H54 (cell line): ENCODE measurements at places on chromosomes 12 and 14.
A peak's percentile ranks its signal among the peaks of the same experiment; 100 is the strongest.

- no peak for DNase-seq
Observed at GRCh38 chr12:124645530-124646244, 78.3 kb upstream of the NCOR2 start.

GRCh38 chr12:68633614-68634558, 23.2 kb downstream of the RAP1B start:
- no peak for DNase-seq

DNA sequence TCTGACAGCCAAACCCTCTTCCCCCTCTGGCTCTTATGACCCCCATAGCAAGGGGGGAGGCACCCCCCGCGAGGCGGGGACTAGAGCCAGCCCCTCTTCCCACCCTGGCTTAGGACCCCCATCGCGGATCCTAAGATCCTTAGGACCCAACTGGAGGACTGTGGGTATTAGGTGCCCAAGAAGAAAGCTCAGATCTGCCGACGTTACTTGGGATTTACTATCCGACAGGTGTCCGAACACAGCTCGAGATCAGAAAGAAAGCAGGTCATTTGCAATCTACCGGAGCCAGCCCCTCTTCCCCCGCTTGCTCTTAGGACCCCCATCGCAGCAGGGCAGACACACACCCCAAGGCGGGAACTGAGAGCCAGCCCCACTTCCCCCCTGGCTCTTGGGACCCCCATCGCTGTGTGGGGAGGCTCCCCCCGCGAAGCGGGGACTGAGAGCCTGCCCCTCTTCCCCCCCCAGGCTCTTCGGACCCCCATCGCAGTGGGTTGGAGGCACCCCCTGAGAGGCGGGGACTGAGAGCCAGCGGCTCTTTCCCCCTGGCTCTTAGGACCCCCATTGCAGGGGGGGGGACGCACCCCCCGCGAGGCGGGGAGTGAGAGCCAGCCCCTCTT, 46.8 kb downstream of the DDX11 start:
- DNase-seq, result no peak

GRCh38 chr12:103852498-103852997, 11.5 kb upstream of the NT5DC3 start:
- DNase-seq, result no peak

GRCh38 chr12:98151105-98151590, 364.2 kb upstream of the TMPO start:
- no peak for DNase-seq

- no peak for DNase-seq
Observed at GRCh38 chr12:42255221-42255865, 17.3 kb upstream of the YAF2 start.

- no peak for DNase-seq
Observed at GRCh38 chr12:111169456-111169855, 199.4 kb downstream of the PHETA1 start.

DNA sequence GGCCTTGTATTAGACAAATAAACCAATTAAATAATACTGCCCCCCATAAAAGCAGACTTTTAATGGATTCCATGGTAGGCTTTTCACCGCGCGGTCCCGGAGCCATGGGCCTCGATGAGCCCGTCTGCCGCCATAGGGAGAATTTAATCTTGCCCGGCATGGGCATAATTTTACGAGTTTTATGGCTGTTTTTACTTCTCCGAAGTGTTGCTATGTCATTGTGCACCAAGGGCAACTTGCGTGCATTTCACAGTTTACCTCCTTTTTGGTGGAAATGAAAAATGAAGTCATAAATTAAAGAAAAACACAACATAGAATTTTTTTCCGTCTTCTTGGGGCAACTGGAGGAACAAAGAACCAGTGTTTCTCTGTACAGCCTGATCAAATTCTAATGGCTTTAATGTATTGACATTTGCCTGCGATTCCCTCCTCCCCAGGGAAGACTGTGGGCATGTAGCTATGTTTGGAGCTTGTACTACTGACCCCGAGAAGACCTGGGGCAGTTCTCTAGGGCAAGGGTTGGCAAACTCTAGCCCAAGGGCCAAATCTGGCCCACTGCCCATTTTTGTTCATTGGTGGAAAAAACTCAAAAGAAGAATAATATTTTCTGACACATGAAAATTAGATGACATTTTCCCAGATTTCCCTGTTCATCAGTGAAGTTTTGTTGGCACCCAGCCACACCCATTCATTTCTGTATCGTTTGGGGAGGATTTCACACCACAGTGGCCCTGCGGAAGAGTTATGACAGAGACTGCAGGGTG, 142.7 kb downstream of the CHST11 start:
- DNase-seq, result no peak

- DNase-seq, result no peak
Observed at GRCh38 chr12:120766566-120766965, 40.9 kb downstream of the ACADS start.

GRCh38 chr12:111600205-111600642, 1.1 kb upstream of the ATXN2 start:
- no peak for DNase-seq

GRCh38 chr14:26974965-26975364, 377.1 kb upstream of the NOVA1 start:
- no peak for DNase-seq

- peak; percentile 80 for DNase-seq
Observed at GRCh38 chr12:56258068-56258819, at the start of gene ANKRD52. Gene ANKRD52 (minus strand): TSS chr12:56258384. CDS start chr12:56258269, 115 bp downstream.

DNA sequence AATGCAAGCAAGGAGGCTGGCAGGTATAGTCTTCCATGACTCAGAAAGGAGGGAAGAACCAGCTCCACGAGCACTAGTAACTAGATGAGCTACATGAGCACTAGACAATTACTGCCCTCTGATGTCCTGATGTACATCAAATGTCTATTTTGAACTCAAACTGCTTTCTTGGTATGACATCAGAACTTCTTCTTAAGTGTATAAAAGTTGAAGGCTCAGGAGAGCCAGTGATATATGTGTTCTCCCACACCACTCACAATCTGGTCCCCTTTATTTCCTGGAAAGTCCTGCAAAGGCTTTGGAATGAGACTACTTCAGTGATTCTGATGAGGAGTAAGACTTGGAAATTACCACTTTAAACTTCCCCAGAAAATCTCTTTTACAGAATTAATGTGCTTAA, 18.5 kb upstream of the DHRS7 start:
- DNase-seq, result no peak
